Heart right ventricle (tissue), 16 donors: ENCODE measurements at places on chromosomes 12 and 14. TPM values are rescaled to one million over a fixed set of nuclear protein-coding genes. Genes with fewer than 3 reads are reported as not detected.

CLEC6A gene
- total RNA-seq, result 0.14 TPM

PLCZ1 gene
- total RNA-seq, result 1.5 TPM

NPC2 gene
- total RNA-seq, result 258 TPM

SLC6A15 gene
- not detected for total RNA-seq

KLRF2 gene
- total RNA-seq, result not detected

- peaks cover 7% of the 10 kb centered on the region for H3K4me1 ChIP-seq
- H3K4me3 ChIP-seq, result no peak overlapping the region
- H3K27me3 ChIP-seq, result no peaks in the 10 kb centered on the region
- H3K27ac ChIP-seq, result no peak overlapping the region
- no peaks in the 10 kb centered on the region for H3K36me3 ChIP-seq
Observed at GRCh38 chr12:56932146-56932545, 2.1 kb downstream of the SDR9C7 start.

DNA sequence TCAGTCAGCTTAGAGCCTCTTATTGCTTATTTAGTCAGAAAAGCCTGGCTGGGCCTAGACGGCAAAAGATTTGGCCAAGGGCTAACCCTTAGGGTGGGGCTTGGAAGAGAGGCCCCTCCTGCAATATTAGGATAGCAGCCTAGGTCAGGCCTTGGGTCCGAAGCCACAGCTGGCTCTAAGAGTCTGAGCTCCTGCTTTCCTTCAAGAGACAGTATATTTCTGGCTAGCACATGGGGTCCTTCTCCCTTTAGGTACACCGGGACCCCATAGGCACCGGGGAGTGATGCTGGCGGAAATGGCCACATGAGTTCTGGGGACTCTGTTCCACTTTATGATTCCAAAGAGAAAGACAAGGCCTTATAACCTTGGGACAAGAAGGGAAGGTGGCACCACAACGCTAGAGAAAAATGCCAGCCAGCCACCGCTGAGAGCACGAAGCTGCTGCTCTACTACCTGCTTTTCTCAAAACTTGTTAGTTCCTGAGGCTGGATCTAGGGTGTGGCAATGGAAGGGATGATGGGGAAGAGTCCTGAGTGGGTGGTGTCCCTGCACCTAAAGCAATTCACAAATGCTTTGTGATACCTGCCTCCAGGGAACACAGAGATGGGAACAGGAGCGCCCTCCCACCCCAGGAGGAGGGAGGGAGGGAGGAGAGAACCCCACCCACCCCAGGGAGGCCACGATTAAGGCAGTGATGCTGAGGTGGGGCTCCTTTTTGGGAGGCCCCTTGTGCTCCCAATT is 3.1 kb upstream of the AVIL start:
- H3K4me3 ChIP-seq, result no peak overlapping the region
- H3K27ac ChIP-seq, result peak overlapping the region; percentile 58
- peaks cover 83% of the 10 kb centered on the region for H3K36me3 ChIP-seq
- DNase-seq, result no peak
- peaks cover 72% of the 10 kb centered on the region for H3K4me1 ChIP-seq

DNA sequence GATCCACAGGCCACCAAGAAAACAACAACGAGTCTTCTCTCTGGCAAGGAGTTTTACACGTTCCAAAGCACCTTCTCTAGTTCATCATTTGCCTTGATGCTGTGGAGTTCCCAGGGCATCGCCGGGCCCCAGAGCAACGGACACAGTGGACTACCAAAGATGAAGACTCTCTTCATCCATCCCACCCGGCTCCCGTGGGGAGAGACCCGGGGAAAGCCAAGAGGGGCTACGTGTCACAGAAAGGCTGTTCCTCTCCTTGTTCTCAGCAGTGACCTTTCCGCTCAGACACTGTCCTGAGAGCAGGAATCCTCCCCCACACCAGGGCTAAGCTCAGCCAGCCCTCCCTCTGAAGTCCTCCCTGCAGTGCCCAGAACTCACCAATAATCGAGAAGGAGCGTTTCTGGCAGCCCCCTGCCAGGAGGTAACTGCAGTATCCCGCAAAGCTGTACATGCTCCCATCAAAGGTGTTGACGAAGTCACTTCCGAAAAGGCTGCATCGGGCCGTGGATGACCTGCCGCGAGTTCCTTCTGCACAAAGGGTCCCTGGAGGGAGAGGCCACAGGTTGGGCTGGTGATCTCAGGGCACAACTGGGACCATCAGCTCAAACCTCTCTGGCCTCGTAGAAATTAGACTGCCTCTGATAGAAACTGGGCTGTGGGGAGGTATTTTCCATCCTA is 3.5 kb downstream of the VWF start:
- no peaks in the 10 kb centered on the region for H3K27me3 ChIP-seq
- H3K36me3 ChIP-seq, result no peaks in the 10 kb centered on the region
- DNase-seq, result no peak
- peak overlapping the region; percentile 50 for H3K4me3 ChIP-seq

GRCh38 chr12:99131751-99132199 is 486.7 kb downstream of the APAF1 start:
- H3K27ac ChIP-seq, result peak overlapping the region; percentile 86
- H3K36me3 ChIP-seq, result no peaks in the 10 kb centered on the region
- peaks cover 6% of the 10 kb centered on the region for H3K4me1 ChIP-seq
- H3K4me3 ChIP-seq, result no peak overlapping the region
- H3K27me3 ChIP-seq, result no peaks in the 10 kb centered on the region
- DNase-seq, result peak; percentile 70

DNA sequence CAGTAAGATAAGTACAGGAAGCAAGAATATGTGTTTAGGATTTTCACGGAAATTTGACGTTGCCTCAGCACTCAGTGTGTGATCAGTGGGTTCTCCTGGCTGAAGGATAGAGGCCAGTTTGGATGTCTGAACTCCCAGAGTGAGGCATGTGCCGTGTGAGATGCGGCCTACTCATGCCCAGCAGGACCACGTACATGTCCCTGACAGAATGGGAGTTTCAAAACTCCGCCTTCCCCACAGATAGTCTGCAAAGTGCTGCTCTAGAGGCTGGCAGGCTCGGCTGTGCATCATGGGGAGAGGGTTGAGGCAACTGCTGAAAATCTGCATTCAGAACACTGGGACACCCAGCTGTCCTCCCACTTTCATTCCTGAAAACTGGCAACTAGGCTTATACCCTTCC is 58.3 kb downstream of the NINJ2 start:
- H3K36me3 ChIP-seq, result no peaks in the 10 kb centered on the region
- peaks cover 26% of the 10 kb centered on the region for H3K4me1 ChIP-seq
- peak overlapping the region; percentile 78 for H3K27ac ChIP-seq
- H3K4me3 ChIP-seq, result no peak overlapping the region
- H3K27me3 ChIP-seq, result no peaks in the 10 kb centered on the region

DNA sequence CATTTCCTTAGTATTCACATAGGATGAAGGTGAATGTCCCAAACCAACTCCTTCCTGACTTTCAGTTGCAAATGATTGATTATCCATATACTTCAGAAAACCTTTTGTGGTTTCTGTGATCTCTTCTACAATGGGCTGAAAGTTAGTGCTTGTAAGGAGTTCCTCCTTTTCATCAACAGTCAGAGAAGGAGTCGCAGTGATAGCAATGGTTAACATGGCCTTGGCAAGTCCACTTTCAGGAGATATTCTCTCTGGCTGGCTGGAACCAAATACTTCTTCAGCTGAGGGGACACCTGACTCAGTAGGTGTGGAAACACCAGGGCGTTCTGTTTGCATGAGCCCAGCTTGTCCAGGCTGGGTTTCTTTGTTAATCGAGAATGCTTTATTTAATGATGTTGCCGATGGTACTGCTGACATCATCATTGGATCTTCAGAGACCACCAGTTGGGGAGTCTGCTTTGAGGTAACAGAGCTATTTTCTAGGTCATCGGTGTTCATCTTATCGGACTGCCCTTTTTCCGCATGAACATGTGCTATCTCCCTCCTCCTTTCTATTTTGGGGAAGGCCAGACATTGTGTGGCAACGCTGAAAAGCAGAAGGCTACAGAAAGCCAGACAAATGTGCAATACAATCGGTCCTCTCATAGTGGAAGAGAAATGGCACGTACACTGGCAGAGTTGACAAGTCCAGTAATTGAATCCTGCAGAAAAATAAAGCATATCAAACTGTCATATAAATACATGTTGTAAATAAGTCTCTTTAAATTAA is 13.1 kb downstream of the ARMH4 start:
- H3K27ac ChIP-seq, result no peak overlapping the region
- no peaks in the 10 kb centered on the region for H3K36me3 ChIP-seq
- H3K4me1 ChIP-seq, result no peaks in the 10 kb centered on the region
- DNase-seq, result no peak

- H3K36me3 ChIP-seq, result no peaks in the 10 kb centered on the region
- no peak for DNase-seq
- peaks cover 12% of the 10 kb centered on the region for H3K4me1 ChIP-seq
Observed at GRCh38 chr14:66636240-66636639, 128.3 kb downstream of the GPHN start.

DNA sequence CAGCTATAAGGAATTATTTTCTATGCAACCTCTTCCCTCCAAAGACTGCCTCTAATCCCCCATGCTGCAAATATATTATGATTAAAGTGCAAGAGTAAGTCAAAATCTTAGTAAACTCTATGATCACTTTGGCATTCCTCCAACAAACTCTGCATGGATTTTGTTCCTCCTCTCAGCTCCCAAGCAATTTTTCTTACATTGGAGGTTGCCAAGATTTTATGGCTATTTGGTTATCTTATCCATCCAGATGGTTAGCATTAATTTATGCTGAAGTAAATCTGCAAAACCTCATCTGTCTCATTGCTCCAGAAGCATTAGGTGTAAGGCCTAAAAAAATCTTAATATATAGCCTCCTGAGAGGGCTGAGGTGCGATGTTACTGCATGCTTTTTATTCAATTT is 228.1 kb downstream of the CHST11 start:
- H3K36me3 ChIP-seq, result no peaks in the 10 kb centered on the region
- no peak overlapping the region for H3K4me3 ChIP-seq
- peaks cover 24% of the 10 kb centered on the region for H3K4me1 ChIP-seq
- DNase-seq, result no peak
- no peak overlapping the region for H3K27ac ChIP-seq
- H3K27me3 ChIP-seq, result no peaks in the 10 kb centered on the region

GRCh38 chr14:69895109-69895508 is 15.9 kb downstream of the SMOC1 start:
- H3K27me3 ChIP-seq, result peaks cover 4% of the 10 kb centered on the region
- no peak overlapping the region for H3K27ac ChIP-seq
- no peak overlapping the region for H3K4me3 ChIP-seq
- no peaks in the 10 kb centered on the region for H3K36me3 ChIP-seq
- no peaks in the 10 kb centered on the region for H3K4me1 ChIP-seq

DNA sequence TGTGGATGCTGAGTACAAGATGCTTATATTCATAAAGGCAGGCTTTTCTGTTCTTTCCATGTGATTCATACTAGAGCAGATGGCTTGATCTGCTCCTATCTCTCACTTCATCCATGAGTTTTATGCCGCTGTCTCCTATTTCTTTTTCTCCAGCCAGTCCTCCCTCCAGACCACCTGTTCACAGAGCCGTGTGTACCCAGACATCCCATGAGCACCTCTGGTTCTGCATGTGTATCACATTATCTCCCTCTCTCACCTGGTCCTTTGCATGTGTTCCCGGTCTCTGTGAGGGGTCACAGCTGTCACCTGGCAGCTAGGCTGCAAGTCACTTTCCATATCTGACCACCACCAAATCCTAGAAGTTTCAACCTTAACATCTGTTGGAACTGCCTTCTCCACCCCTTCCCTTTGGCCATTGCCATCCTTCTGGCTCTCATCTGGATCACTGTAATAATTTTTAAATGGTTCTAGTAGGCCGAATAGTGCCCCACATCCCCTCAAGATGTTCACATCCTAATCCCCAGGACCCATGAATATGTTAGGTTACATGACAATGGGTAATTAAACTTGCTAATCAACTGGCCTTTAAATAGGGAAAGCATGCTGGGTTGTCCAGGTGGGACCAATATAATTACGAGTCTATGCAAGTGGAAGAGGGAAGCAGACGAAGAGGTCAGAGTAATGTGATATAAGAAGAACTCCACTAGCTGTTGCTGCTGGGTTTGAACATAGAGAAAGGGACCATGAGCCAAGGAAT is 168.1 kb downstream of the SNAPC1 start:
- H3K4me1 ChIP-seq, result no peaks in the 10 kb centered on the region
- DNase-seq, result no peak
- no peak overlapping the region for H3K4me3 ChIP-seq
- H3K27me3 ChIP-seq, result peaks cover 20% of the 10 kb centered on the region
- H3K27ac ChIP-seq, result no peak overlapping the region

DNA sequence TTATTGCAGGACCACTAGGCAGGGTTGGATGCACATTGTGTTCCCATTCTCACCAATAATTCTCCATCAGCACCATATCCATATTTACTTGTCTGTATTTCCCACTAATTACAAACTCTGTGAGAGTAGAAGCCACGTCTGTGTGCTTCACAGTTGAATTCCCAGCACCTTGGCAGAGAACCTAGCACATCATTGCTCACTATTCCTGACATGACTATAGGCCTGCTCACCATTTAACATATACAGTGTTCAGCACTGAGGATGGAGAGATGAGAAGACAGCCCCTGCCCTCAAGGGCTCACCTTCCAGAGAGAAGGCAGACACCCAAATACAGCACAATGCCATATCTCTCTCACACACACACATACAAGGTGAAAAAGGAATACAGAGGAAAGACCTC is 5.0 kb downstream of the DAD1 start:
- peaks cover 42% of the 10 kb centered on the region for H3K4me1 ChIP-seq
- no peaks in the 10 kb centered on the region for H3K27me3 ChIP-seq
- DNase-seq, result no peak
- peaks cover 27% of the 10 kb centered on the region for H3K36me3 ChIP-seq
- no peak overlapping the region for H3K4me3 ChIP-seq
- no peak overlapping the region for H3K27ac ChIP-seq

GRCh38 chr12:6052940-6053329 is 71.5 kb downstream of the VWF start:
- peaks cover 12% of the 10 kb centered on the region for H3K27me3 ChIP-seq
- DNase-seq, result no peak
- peaks cover 93% of the 10 kb centered on the region for H3K36me3 ChIP-seq
- H3K27ac ChIP-seq, result no peak overlapping the region
- no peaks in the 10 kb centered on the region for H3K4me1 ChIP-seq

GRCh38 chr12:116353958-116354357 is 76.5 kb upstream of the MED13L start:
- no peaks in the 10 kb centered on the region for H3K27me3 ChIP-seq
- no peak overlapping the region for H3K27ac ChIP-seq
- DNase-seq, result no peak
- no peaks in the 10 kb centered on the region for H3K4me1 ChIP-seq
- no peak overlapping the region for H3K4me3 ChIP-seq
- no peaks in the 10 kb centered on the region for H3K36me3 ChIP-seq

GRCh38 chr12:1929241-1929984 is 11.0 kb upstream of the CACNA2D4 start:
- H3K4me1 ChIP-seq, result peaks cover 28% of the 10 kb centered on the region
- no peaks in the 10 kb centered on the region for H3K36me3 ChIP-seq
- no peak overlapping the region for H3K4me3 ChIP-seq
- DNase-seq, result no peak
- H3K27me3 ChIP-seq, result no peaks in the 10 kb centered on the region
- no peak overlapping the region for H3K27ac ChIP-seq

GRCh38 chr14:38208618-38209562 is 1.2 kb downstream of the SSTR1 start:
- peak overlapping the region; percentile 55 for H3K4me3 ChIP-seq
- H3K36me3 ChIP-seq, result no peaks in the 10 kb centered on the region
- H3K4me1 ChIP-seq, result peaks cover 23% of the 10 kb centered on the region
- H3K27me3 ChIP-seq, result peaks cover 65% of the 10 kb centered on the region
- H3K27ac ChIP-seq, result no peak overlapping the region
- peak; percentile 6 for DNase-seq

- no peak for DNase-seq
- no peak overlapping the region for H3K4me3 ChIP-seq
- no peak overlapping the region for H3K27ac ChIP-seq
- H3K4me1 ChIP-seq, result peaks cover 9% of the 10 kb centered on the region
Observed at GRCh38 chr12:94768398-94769046, 118.2 kb upstream of the TMCC3 start.

GRCh38 chr14:89524990-89525667 is 108.1 kb upstream of the FOXN3 start:
- no peaks in the 10 kb centered on the region for H3K4me1 ChIP-seq
- no peak for DNase-seq
- H3K27me3 ChIP-seq, result no peaks in the 10 kb centered on the region
- no peaks in the 10 kb centered on the region for H3K36me3 ChIP-seq
- no peak overlapping the region for H3K4me3 ChIP-seq
